ENCODE measurements at places on chromosomes 6 and 20. TPM values are rescaled to one million over a fixed set of nuclear protein-coding genes. Genes with fewer than 3 reads are reported as not detected.
A peak's percentile ranks its signal among the peaks of the same experiment; 100 is the strongest.

DNA sequence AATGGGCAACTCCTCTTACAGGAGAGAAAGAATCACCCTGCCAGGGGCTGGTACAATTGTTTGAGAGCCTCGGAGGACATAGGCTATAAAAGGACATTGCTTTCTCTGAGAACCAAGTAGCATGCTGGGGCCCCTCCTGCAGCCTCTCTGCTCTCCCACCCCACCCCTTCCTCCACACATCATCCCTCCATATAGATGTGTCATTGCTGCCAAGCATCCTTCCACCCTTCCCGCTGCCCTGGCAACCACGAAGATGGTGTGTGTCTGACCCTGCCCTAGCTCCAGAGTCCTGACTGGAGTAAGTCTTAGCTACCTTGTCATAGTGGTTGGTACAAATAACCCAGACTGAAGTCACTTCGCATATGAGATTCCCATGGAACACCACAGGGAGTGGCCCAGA, 129.7 kb downstream of the SNX5 start:
- peak; percentile 16 for DNase-seq

DNA sequence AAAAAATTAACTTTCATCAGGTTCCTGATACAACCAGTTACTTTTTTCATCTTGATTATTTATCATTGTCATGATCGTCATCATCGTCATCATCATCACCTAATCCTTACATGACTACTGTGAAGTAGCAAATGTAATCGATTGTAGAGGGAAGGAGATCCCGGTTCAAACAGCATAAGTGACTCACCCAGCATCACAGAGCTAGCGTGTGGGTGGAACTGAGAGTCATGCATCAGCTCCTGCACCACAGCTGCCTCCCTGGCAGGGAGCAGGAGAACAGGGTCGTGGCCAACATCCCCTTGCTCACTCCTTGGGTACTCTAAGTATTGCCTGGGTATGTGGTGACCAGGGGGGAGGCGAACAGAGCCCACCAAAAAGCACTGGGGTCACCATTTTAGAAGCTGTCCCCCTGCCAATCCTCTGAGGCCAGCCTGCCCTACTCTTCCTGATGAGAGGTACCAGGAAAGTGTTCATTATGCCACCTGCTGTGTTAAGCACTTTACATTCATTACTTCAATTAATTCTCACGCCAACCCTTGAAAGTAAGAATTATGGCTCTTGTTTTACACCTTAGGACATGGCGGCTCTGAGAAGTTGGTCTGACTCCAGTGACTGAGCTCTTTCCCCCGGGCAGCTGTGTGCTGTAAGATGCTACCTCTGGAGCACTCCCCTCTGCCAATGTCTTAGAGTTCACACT, 425.2 kb downstream of the CD83 start:
- peak; percentile 92 for DNase-seq

DNA sequence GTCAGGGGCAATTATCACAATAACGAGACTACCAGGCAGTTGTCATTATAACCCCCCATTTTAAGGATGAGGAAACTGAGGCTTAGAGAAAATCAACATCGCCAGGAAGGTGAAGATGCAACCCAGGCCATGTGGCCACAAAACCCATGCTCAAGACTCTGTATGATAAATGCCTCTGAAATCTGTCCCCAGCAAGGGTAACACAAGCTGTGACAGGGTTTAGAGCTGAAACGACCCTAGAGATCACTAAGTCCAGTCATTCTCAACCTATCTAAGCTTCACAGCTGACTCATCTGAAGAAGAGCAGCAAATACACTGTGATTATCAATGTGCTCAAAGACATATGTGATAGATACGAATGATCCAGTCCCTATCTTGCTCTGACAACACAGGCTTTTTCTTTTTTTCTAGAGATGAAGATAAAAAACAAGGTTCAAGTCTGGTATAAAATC, 47.0 kb downstream of the ARHGAP18 start:
- no peak for DNase-seq

- DNase-seq = no peak
These were observed 42.8 kb upstream of the ID1 start for GRCh38 chr20:31562241-31562640.

GRCh38 chr6:43223175-43223574, 6.1 kb downstream of the DNPH1 start:
- no peak for DNase-seq

JPH2 gene
- 1.8 TPM for polyA plus RNA-seq

DNA sequence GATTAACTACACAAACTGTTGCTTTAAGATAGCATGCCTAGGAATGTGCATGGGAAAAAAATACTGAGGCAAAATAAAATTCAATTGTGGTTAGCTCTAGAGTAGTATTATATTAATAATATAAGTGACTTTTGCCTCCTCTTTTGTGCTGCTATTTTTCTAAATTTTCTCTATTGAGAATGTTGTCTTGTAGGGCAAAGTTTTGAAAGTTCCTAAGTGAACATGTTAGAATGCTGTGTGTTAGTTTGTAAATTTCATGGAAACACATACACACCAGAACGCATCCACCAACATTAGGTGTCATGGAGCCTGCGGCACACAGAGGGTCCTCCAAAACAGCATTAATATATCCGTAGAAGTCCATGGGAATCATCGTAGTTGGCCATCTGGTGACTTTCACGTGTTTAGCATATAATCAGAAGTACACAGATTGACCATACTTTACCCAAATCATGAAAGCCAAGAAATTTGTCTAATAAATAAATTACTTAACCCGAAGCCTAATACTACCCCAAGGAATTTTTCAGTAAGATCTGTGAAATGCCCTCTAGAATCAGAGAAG, 25.6 kb downstream of the ARHGAP18 start:
- no peak for DNase-seq

DNA sequence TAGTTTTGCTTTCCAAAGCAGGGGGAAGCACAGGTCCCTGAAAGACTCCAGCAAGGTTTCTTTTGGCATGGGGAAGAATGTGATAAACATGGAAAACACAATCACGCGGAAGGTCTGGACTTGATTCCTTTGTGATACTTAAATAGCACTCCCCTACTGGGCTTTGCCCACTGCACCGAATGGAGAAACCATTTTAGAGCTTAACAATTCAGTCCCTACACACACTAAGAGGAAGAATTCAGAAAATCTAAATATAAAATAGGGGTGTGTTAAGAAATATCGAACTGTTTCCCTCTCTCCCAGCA, 71.4 kb upstream of the NHSL1 start:
- DNase-seq = no peak

GRCh38 chr20:17952692-17953684, 15.6 kb downstream of the SNX5 start:
- DNase-seq = no peak

TRAPPC3L gene
- 0.30 TPM for polyA plus RNA-seq

DNA sequence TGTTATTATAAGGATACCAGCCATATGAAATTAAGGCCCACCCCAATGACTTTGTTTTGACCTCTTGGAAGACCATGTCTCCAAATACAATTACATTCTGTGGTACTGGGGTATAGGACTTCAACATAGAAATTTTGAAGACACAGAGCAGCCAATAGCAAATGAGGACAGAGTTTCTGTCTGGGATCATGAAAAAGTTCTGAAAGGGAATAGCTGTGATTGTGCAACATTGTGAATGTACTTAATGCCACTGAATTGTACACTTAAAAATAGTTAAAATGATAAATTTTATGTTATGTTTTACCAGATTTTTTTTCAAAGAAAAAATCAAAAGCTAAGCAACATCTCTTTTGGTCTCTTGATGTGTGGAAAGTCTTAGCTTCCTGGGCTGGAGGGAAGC, 27.0 kb upstream of the AGPAT4 start:
- peak; percentile 37 for DNase-seq

DNA sequence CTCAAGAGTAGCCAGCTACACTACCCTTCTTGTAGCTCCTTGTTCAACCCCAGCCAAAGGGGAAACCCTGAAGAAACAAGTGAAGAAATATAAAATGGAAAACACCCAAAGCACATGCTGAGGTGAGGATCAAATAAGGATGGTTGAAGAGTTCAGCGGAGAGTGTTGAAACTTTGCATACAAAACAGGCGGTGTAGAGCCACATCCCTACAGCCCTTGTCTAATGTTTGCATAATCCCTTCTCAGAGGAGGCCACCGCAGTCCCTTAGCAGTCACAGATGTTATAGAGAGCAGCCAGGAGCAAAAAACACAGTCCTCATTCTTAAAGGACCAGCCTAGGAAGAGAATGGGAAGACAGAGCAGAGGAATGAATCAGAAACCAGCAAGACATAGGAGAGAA, 350.7 kb upstream of the SASH1 start:
- no peak for DNase-seq

DNA sequence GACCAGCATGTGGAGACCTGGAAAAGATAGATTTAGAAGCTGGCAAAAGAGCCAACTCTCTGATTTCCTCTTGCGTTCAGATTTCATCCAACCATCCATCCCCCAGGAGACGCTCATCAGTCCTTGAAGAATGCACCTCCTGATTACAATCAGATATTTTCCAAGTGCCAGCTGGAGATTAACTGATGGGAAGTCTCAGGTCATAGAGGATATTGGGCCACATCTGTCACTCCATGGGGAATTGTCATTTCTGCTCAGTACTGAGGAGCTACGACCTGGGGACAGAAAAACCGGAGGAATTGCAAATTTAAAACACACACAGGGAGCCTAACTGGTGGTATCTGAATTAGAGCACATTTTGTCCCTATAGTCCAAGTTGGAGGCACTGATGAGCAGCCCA, 496.2 kb upstream of the SULF2 start:
- DNase-seq = no peak

GRM4 gene
- 0.10 TPM for polyA plus RNA-seq

- DNase-seq = peak; percentile 57
These were observed 721 bp downstream of the KDM1B start for GRCh38 chr6:18155864-18156421.

DNA sequence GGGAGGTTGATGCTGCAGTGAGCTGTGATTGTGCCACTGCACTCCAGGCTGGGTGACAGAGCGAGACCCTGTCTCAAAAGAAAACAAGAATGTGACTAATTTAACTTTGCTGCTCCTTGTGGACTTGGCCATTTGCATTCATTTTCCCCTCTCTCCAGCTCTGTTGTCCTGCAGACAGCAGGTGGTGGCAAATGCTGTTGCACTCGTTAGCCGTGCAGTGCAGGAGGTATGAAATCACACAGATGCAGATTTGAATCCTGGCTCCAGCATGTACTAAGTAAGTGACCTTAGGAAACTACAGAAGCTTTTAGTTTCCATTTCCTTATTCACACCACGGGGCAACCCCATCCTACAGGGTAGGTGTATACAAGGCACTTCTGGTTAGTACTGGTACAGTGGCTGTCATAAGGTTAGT, 9.6 kb upstream of the BEND3 start:
- DNase-seq = no peak

GRCh38 chr20:46307139-46307998, 929 bp downstream of the CDH22 start:
- peak; percentile 68 for DNase-seq

- no peak for DNase-seq
These were observed 1138.9 kb upstream of the ADGRB3 start for GRCh38 chr6:67496191-67496590.

GRCh38 chr20:43988451-43988850, 73.8 kb downstream of the TOX2 start:
- no peak for DNase-seq

GRCh38 chr20:35555951-35556645, 14.2 kb downstream of the ERGIC3 start:
- DNase-seq = no peak

- no peak for DNase-seq
These were observed 46.1 kb downstream of the FKBP5 start for GRCh38 chr6:35642471-35643161.

DNA sequence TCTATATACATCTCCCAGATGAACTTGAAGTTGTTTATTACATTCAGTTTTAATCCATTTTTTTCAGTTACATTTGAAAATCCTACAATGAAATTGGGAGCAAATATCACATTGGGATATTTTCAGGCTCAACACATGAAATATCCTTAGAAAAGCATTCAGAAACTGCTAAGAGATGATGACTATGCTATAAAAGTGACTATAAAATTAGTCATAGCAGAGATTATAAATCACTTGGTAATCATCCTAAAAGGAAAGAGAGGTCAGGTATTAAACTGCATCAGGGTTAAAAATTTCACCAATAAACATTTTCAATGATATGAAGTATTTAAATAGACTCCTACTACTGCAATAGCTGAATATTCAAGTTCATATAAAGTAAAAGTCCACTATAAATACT, 987.7 kb downstream of the GRIK2 start:
- no peak for DNase-seq

DNA sequence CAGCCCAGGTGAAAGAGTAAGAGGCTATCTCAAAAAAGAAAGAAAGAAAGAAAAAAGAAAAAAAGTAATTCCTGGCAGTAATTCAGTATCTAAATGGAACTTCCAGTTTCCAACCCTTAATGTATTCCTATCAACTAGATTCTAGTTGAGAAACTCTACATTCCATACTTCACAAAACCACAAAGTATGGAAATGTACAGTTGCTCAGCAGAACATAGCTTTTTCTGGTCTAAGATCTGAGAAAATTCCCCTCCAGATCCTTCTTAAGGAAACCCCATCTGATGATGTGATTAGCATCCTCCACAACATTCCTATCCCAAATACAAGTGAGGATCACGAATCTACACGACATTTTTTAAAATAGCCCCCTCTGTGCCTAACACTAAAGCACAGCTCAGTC, 3.6 kb downstream of the ARMH2 start:
- no peak for DNase-seq

DNA sequence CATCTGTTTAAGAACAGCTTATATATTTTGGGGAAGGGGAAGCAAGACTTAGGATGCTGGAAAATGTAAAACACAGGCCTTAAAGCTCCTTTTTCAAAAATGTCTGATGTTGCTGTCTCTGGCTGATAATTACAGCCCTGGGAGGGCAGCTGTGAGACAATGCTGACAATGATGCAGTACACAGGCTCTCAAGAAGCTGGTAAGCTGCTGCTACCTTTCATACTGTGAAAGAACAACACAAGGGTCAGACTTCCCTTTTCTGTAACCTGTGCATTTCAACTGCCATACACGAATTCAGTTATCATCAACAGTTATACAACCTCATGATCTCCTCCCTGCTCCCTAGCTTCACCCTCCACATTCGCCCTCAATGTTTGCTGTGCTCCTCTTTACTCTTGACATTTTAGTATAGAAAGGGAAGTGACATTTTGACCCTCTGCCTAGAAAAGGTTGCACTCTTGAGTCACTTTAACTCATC, 25.2 kb downstream of the MAP7 start:
- DNase-seq = no peak

GRCh38 chr6:108904741-108905140, 56.5 kb downstream of the ARMC2 start:
- no peak for DNase-seq

Data from GM23248 (cell line).